ENCODE measurements at places on chromosomes 3 and 15.

DNA sequence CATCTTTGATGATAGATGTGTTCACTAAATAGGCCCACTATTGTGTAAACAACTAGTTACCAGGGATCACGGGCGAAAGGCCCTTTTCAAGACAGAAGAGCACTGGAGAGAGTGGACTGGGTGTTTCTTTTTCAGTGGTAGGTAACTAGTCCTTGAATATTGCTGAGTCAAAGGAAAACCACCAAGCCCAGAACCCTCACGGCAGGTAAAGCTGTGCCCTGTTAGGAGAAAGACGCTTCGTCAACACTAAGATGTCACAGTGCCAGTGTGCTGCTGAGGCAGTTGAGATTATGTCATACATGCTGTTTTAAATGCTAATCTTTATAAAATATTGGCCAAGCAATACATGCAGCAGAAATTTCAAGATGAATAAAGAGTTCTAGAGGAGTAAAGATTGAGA is 578.6 kb downstream of the PYDC2 start:
- DNase-seq = no peak

DNA sequence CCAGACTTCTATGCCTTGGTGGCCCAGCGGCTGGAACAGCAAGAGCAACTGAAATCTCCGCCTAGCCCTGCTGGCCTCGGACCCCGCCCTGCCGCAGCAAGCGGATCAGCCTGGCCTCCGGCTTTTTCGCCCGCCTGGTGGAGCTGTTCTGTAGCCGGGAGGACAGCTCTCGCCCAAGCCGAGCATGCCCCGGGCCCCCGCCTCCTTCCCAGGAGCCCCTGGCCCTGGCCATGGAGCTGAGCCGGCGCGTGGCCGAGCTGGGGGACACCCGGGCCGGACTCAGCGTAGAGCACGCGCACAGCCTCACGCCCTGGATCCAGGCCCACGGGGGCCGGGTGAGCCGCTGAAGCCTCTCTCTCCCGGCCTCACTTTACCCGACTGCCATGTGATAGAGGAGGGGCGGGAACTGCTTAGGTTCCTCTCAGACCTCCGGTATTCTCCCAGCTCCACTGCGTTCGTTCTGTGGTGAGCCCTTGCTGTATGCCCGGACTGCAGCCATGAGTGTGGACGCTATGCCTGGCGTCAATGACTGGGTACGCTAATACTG is 24.1 kb upstream of the MRPL3 start:
- DNase-seq = no peak

DNA sequence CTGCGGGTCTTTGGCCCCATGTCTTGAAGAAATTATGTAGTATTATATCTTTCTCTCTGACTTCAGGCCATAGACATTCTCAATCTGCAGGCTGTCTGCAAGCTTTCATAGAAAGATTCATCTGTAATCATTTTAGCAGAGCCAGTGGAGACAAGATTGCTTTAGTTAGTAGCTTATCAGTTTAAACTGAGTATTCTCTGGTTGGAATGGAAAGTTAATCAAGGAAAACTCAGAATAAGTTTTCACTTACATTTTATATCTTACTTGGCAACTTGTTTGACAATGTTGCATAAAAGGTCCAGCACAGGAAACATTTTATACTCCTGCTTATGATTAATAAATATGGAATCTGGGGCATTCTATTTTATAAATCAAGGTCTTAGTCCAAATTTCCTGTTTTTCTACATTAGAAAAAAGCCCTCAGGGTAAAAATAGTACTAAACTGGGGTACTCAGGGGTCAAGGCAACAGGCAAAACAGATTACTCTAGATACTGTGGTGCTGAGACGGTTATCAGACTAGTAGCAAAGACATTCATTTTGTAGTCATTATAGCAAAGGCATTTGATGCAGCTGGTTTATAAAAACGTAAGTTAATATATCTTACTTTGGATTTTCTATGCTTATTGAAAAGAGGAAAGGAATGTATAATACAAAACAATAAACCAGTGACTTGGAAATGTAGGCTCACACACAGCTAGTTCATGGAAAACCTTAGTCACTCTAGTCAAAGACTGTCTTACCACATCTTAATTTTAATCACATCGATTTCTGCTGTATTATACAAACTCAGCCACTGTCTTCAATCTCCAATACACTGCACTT is 45.2 kb upstream of the FILIP1L start:
- DNase-seq = no peak

GRCh38 chr15:94535298-94536048 is 304.1 kb downstream of the MCTP2 start:
- no peak for DNase-seq

DNA sequence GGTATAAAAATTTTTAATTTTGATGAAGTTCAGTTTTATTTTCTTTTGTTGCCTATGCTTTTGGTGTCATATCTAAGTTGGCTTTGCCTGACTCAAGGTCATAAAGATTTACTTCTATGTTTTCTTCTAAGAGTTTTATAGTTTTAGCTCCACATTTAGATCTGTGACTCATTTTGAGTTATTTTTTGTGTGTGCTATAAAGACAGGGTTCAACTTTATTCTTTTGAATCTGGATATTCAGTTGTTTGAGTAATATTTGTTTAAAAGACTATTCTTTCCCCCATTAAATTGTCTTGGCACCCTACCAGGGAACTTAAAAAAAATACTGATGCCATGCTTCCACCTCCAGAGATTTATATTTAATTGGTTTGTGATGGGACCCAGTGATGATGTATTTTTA is 4.0 kb downstream of the MAP3K13 start:
- no peak for DNase-seq

DNA sequence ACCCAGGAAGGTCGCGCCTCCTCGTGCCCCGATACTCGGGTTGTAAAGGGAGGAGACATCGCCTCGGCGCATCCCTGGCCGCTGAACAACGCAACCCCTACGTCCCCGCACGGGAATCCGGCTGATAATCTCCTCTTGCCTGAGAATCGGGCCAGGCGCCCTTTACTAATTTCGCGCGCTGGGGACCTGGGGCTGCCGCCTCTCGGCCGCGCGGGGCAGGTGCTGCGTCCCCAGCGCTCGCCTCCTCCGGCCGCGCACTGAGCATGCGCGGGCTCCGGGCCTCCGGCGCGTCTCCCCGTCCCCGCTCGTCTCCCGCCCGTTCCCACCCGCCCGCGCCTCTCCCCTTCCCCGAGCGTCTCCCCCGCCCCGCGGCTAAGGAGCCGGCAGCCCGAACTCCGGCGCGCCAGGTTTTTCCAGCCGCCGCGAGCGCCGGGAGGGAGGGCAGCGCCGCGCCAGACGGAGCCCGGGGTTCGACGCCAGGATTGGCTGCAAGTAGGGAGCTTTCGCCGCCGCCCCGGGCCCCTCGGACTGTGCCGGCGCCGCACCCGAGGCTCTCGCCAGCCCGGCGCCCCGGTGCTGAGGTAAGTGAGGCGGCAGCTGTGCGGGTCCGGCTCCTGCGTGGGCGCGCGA is at the start of gene CNTN4:
CNTN4 (plus strand) TSS at position 469 of the 630 bp plus-strand sequence.
- no peak for DNase-seq

GRCh38 chr3:30720586-30721313 is 114.3 kb downstream of the TGFBR2 start:
- DNase-seq = no peak

DNA sequence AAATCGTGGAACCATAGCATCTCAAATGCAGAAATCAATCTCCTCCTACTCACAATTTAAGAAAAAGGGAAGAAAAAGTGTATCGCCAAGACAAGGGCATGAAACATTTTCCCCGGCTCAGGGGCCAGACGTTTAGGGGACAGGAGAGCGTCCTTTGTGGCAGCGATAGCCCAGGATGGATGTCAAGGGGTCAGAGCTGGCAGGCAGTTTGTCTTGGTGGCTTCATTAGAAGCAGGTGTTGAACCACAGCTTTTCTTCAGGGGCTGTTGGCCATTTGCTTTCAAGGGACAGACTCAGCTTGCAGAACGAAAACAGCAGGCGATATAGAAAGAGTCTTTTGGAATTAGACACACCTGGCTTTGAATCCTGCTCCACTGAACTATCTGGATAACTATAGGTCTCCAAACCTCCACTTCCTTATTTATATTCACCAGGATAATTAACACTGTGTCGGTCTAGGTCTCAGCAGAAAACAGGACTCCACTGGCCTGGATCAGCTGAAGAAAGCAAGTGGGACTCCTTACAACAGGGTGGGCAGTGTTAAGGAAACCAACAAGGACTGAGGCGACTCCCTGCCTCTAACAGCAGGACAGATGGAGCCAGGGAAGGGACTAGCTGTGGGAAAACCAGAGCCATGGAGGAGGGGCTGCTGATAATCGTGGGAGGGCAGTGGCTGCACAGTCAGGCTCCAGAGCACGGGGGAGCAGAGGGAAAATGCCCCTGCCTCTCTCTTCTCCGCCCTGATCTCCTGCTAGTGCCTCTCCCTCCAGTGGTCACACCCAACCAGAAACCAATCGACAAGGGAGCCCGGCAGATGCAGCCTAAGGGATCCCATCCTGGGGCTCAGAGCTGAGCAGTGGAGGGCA is 123.6 kb downstream of the LIPC start:
- no peak for DNase-seq

GRCh38 chr15:93414576-93415231 is 325.7 kb upstream of the RGMA start:
- no peak for DNase-seq

- no peak for DNase-seq
These were observed 26.6 kb downstream of the MBNL1 start for GRCh38 chr3:152295344-152295743.

- DNase-seq = no peak
These were observed 22.6 kb upstream of the SLC41A3 start for GRCh38 chr3:126106336-126107202.

GRCh38 chr3:129277829-129278271 is 820 bp upstream of the HMCES start:
- no peak for DNase-seq

- no peak for DNase-seq
These were observed 39.8 kb downstream of the SMARCC1 start for GRCh38 chr3:47741925-47742324.

DNA sequence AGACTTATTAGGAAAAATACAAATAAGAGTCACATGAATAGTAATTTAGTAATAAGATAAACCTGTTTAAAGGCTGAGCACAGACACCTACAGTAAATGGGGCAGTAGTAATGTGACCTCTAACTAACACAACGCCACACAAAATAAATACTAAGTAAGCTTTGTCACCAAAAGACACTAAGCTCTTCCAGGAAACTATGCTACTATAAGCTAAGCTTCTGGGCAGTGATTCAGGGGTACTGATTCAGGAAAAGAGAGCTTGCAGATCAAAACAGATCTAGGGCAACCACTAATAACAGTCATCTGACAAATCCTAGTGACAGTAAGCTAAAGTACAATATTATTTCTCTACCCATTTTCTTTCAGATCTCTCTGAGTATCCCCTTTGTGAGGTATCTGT is 68.8 kb downstream of the PLOD2 start:
- no peak for DNase-seq

- DNase-seq = no peak
These were observed 148.5 kb downstream of the WDR76 start for GRCh38 chr15:43975326-43975725.

DNA sequence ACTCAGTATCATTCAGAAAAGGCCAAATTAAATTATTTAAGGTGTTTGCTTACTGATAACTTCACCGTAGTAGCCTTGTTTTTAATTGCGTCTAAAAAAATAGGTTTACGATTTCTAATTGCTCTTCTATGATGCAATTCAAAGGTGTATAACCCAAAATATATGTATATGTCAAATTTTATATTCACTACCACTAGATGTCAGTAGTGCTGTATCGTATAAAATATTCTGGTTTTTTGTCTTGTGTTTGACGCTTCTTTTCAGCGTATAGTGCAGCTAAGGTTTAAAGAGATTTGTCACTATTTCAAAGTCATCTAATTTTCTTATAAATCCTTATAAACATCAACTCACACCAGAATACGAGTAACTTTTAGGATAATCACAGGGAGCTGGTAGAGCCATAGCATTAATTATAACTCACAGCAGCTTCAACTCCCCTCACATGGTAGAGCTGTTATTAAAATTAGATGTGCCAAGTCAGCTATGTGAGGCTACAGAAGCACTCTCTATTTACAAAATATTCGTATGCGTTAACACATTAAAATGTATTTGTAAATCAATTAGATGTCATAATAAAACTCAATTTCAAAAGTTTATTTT is 3.5 kb downstream of the PFN2 start:
- DNase-seq = no peak

- no peak for DNase-seq
These were observed 26.2 kb downstream of the FAM43A start for GRCh38 chr3:194711913-194712312.

DNA sequence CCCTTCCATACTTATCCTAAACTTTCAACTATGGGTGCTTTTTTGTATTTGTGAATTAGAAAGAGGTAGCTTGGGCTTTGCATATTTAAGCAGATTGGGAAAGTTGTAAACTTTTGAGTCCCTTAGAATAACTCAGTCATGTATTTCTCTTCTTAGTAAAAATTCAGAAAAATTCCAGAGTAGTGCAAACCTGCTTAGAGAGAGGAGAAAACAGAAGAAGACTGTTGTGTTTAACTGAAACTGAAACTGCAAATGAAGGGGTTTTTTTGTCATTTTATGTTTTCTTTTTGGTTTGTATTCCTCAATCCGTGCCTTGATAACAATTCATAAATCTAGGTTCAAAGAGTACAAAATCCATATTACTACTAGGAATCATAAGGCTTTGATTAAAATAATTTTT is 31.3 kb downstream of the CD200 start:
- no peak for DNase-seq

DNA sequence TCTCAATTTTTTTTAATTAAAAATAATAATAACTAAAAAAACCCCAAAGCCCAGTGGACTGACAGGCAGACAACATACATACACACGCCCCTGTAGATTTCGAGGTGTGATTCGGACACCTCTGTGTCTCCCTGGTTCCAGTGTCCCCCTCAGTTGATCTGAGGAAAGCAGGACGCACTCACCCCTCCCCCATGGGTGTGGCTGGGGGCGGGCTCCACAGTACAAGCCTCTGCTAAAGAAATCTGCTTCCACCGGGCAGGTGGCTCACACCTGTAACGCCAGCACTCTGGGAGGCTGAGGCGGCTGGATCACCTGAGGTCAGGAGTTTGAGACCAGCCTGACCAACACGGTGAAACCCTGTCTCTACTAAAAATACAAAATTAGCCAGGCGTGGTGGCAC is 33.8 kb upstream of the BLM start:
- no peak for DNase-seq

DNA sequence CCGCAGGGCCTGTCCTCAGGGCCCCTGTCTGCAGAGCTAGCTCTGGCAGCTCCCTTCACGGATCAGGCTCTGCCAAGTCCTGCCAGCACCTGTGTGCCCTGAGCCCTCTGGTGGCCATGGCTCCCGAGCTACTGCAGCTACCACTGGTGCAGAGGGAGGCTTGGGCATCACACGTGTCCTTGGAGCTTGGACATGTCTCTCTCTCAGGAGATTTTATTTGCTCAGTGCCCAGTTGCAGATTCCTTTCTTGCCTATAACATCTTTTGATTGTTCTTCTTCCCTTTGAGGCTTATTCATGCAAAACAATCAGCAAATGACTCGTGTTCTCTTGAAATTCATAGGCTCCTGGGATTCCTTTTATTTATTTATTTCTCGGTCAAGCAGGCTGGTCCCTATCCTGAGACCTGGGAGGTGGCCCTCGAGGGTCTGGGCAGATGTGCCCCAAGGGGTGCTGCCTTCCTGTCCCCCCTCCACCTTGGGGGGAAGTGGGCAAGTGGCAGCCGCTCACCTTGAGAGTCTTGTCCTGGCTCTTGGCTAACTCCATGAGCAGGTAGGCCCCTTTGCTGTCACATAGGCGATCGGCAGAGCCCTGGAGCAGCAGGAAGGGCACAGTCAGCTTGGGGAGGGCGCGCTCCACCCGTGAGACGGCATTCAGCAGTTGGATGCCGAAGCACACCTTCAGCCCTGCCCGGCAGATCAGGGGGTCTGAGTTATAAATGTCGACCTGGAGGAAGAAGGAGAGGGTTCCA is 21.9 kb downstream of the ABTB1 start:
- DNase-seq = no peak

All from effector CD8-positive, alpha-beta T cell (primary cell).